ENCODE measurements at places on chromosomes 2 and 18.

DNA sequence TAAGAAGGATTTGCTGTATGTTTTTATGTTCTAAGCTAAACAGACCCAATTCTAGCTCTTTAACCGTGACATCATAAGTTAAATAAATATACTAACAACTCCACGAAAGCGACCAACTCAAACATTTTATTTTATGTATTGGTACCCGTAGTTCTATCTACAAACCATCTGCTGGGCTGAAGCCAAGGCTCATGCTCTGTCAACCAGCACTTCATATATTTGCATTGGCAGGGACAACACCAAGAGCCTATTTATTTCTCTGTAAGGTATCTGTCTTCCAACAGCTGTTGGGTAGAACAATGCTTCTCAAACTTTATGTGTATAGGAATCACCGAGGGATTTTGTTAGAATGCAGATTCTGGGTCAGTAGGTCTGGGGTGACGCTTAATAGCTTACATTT, 64.5 kb downstream of the PID1 start:
- no peak for DNase-seq

DNA sequence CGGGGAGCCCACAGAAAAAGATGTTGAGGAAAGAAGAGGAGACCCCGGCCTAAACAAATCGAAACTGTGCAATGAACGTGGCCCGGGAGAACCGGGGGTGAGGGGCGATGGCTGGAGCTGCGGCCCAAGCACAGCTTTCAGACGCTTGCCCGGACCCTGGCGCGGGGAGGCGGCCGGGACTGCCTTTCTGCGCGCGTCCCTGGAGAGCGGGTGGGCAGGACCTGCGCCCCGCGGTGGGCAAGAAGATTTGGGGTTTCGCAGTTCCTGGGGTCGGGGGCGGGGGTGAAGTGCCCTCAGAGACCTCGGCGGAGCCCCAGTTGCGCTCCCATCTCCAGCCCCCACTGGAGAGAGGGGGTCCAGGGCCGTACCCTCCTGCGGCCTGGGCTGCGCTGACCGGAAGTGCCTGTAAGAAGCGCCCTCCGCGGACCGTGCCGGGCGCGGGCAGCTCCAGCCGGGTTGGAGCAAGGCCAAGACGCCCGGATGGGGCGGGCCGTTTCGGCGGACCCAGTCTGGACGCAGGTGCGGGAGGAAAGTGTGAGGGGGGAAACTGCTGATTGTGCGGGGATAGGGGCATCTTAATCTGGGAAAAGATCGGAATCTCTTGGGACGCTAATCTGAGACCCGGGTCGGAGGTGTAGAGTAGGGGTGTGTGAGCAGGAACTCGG, 11.6 kb downstream of the EN1 start:
- DNase-seq, result no peak

GRCh38 chr2:9690252-9690651, 59.5 kb upstream of the YWHAQ start:
- no peak for DNase-seq

DNA sequence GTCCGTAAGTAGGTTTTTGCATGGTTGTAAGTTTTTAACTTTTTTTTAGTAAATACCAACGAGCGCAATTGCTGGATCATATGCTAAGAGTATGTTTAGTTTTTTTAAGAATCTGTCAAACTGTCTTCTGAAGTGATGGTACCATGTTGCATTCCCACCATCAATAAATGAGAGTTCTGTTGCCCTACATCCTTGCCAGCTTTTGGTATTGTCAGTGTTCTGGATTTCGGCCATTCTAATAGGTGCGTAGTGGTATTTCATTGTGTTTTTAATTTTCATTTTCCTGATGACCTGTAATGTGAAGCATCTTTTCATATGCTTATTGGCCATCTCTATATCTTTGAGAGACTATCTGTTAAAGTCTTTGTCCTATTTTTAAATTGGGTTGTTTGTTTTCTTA, 114.3 kb downstream of the LDLRAD4 start:
- no peak for DNase-seq

DNA sequence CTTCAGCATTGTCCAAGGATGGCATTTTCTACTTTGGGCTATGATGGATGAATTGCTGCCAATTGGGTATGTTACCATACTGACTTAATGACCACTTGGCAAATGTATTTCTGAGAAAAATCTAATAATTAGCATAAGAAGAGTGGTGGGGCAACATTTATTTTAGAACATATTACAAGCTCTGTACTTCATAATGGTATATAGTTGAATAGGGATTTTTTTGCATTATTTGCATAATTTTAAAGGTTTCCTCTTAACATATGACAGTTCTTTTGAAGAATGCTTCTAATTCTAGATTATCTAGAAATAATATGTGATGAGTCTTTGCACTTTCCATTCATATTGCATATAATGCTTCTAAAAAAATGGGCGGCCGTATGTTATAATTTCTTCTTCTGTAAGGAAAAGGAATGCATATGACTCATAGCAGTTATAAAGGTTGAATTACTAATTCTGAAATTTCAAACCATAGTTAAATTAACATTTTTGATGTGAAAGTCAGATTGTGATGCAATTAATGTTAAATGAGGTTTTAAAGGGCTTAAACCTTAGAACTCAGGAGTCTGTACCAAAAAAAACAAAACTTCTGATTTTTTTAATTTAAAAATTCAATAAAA, 1652.3 kb upstream of the SLC39A10 start:
- DNase-seq, result no peak

DNA sequence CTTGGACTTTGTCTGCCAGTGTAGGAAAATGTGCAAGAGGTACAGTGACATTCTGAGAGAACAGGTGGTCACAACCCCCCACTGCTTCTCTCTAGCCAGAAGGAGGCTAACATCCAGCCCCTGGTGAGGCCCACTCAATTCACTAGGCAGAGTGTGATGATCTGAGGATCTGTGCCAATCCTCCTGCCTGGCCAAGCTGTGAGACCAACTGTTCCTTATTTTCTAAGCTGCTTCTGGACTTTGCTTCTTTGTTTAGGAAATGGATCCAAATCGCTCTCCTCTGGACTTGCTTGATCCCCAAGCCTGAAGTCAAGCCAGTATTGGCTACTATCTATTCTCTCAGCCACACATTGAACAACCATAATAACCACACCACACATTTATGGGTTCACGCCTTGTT, 202.8 kb downstream of the PIK3C3 start:
- no peak for DNase-seq

DNA sequence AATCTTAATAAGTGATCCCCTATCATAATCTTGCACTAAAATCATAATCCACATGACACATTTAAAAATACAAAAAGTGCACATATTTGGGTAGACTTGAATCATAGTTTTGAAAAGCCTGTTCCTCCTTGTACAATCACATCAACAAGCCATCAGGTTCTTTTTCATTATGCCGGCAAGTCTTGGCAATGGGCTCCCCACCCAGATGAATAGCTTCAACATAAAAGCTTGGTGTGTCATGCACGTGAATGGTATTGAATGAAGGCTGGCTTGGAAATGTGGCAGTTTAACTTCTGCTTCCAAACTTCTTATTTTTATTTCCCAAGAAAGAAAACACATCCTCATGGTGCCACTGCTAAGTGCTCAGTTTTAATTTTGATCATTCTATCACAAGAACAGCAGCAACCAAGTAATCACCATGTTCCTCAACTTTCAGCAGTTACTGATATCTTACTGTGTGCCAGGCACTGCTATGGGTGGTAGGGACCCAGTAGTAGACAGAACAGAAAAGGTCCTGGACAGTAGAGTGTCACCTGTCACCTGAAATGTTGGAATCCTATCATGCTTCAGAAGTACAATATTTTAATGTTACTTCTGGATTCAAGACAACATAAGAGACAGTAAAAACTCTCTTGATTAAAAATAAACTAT, 89.9 kb downstream of the AP1S3 start:
- DNase-seq, result no peak

DNA sequence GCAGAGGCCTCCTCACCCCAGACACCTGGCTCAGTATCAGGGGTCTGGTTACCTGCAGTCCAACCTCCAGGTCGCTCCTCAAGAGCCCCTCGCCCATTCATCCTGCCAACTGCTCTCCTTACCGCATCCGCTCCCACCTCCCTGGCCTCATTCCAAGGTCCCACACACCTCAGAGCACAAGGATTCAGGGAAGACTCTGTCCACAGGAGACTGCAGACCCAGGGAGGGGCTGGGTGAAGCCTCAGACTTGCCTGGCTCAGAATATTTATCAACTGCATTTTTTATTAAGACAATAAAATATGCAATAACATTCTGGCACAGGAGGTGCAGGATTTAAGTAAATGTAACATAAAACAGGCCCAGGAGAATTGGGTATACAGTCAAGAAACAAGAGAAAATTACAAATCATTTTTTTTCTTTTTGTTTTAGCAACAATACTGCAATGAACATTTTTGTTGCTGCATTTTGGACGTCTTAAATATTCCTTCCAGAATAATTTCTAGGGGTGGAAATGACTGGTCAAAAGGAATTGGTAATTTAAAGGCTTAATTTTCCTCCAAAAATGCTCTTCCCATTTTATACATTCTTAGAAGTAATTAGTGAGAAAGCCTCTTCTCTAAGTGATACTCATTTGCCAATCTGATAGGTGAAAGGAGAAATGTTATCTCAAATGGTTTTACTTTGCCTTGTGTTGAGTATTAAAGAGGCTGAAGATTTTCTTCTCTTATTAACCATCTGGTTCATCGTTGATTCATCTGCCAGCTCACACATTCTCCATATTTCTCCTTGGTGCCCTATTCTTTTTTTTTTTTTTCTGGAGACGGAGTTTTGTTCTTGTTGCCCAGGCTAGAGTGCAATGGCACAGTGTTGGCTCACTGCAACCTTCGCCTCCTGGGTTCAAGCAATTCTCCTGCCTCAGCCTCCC, 42.5 kb downstream of the TEX44 start:
- DNase-seq, result no peak

DNA sequence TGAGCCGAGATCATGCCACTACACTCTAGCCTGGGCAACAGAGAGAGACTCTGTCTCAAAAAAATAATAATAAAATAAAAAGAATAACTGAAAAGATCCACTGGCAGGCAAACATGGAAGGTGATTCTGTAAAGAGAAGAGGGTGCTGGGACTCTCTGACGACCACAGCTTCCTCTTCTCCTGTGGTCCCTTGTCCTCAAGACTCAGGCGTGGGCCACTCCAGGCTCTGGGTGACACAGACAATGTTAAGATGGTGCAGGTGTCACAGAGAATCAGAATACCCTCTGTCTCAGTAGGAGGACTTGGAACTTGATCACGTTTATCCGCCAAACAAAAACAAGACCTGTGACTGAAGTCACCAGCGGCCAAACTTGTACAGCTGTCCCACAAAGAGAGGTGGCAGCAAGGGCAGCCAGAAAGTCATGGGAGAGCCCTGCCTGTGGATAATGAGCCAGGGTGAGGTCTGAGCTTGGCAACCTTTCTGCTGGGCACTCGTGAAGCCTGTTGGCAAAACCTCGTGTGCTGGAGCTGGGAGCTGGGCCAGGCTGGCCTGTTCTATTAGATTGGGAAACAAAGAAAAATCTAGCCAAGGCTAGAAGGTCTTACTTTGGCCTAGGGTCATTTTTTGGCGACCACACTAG, 76.4 kb upstream of the ITGA6 start:
- DNase-seq, result no peak

DNA sequence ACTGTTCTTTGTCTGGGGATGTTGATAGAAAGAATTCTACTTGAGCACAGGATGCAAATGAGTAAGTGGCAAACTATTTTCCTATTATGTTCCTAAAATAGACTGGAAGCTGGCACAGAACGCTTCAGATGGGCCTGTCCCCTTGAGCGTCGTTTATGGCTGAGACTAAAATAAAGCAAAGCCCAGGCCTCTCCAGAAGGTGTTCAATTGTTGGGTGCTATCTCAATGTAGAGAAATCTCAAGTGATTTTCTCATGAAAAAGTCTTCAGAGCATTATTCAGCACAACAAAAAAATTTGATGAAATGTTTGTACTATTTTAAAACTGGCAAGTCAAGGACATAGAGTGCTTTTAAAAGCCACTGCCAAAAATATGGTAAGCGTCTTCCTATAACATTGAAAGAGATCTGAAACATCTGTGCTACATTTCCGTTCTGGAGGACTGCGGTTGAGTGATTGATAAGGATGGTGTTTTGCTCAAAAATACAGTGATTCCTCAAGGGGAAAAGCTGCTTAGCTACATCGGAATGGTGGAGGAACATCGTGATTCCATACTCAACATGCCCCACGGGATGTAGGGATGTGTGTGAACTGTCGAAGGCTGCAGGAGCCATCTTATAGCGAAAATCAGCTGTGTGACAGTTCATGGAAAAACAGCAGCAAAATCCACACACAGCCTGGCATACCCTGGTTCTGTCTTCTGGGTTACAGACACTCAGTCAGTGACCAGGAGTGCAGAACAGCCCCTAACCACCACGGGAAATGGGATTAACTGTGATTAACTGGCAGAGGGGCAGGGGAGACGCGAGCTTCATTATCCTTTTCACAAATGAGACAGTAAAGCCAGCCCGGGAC, 10.4 kb upstream of the LRRFIP1 start:
- no peak for DNase-seq
